ENCODE measurements at places on chromosomes 4 and X.

DNA sequence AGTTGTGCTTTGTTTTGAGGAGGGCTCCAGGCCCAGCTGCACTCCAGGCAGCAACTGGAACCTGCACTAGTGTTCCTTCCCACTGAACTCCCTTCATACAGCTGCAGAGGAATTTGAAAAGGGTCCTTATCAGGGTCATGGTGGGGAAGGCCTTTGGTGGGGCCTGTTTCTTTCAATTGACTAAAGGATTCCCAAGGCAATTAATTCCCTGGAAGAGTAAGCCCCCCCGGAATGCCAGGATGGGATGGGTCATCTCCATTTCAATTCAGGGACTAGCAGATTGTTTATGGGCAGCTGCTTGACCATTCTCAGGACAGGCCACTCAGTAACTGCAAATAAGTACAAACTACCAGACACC lies 45.3 kb downstream of the TSC22D3 start:
- no peak overlapping the region for H3K4me3 ChIP-seq
- no peaks in the 10 kb centered on the region for H3K36me3 ChIP-seq
- H3K4me1 ChIP-seq, result peaks cover 24% of the 10 kb centered on the region
- H3K27me3 ChIP-seq, result no peaks in the 10 kb centered on the region

DNA sequence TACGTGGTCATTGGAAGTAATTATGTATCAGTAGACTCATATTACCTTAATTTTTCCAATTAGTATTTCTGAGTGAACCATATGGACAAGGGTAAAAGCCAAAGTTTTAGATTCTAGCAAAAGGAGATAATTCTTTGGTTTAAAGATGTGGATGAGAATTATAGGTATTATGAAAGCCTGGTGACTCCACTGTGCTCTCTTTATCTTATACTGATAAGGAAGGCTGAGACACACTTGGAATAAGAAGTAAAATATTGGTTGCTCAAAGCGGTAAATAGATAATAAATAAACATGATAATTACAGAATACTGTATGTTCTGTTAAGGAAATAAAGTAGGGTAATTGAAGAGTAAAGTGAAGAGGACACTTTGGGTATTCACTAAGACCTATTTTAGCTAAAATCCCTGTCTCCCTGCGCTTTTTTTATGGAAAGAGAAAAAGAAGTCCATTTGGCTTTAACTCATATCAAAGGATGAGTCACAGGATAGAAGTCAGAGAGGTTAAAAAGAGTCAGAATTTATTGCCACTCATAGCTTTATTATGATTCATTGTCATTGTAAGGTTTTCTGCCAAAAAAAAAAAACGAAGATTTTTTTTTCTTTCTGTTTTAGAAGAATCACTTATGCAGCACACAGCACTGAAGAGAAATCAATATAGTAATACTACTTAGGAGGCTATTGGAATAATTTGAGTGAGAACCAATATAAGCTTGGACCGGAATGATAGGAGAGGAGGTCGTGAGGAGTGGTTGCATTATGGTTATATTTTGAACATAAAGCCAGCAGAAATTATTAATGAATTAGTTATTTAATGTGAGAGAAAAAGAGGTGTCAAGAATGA lies 2463.1 kb downstream of the ARAP2 start:
- no peaks in the 10 kb centered on the region for H3K36me3 ChIP-seq
- DNase-seq, result no peak
- no peak overlapping the region for H3K4me3 ChIP-seq
- no peaks in the 10 kb centered on the region for H3K4me1 ChIP-seq
- no peaks in the 10 kb centered on the region for H3K27me3 ChIP-seq
- H3K27ac ChIP-seq, result no peak overlapping the region

DNA sequence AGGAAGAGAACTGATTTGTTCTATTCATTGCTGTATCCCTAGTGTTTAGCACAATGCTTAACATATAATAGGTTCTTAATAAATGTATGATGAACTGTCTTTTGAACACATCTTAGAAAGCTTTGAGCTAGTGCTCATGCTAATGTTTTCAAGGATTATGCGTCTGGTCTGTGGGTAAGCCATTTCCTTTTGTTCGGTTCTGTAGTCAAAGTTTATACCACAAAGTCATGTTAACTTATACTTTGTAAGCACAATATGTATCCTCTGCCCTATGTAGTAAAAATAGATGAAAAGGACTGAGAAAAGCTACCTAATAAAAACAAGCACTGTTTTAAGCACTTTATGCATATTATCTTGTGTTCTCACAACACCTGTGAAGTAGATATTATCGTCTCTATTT lies 301.9 kb downstream of the GLUD2 start:
- H3K4me3 ChIP-seq, result no peak overlapping the region
- H3K27me3 ChIP-seq, result no peaks in the 10 kb centered on the region
- H3K4me1 ChIP-seq, result no peaks in the 10 kb centered on the region
- H3K36me3 ChIP-seq, result no peaks in the 10 kb centered on the region
- H3K27ac ChIP-seq, result no peak overlapping the region

DNA sequence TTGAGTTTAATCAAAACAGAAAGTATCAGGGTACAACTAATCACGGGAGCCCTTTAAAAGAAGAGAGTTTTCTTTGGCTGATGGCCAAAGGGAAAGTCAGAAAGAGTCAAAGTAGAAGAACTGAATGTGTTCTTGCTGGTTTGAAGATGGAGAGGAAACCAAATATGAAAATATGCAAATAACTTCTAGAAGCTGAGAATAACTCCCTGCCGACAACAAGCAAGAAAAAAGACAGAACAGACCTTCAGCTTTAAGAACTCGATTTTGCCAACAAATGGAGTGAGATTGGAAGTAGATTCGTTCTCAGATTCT lies 903.8 kb downstream of the STIM2 start:
- no peaks in the 10 kb centered on the region for H3K36me3 ChIP-seq
- no peaks in the 10 kb centered on the region for H3K27me3 ChIP-seq
- DNase-seq, result no peak
- no peak overlapping the region for H3K27ac ChIP-seq
- H3K4me3 ChIP-seq, result no peak overlapping the region

GRCh38 chrX:101232316-101232715 lies 12.7 kb downstream of the DRP2 start:
- no peaks in the 10 kb centered on the region for H3K36me3 ChIP-seq
- H3K27ac ChIP-seq, result no peak overlapping the region
- peaks cover 21% of the 10 kb centered on the region for H3K4me1 ChIP-seq
- no peak overlapping the region for H3K4me3 ChIP-seq

GRCh38 chrX:9207142-9207541 lies 173.2 kb upstream of the FAM9B start:
- H3K36me3 ChIP-seq, result no peaks in the 10 kb centered on the region
- H3K4me3 ChIP-seq, result peak overlapping the region; percentile 14
- no peaks in the 10 kb centered on the region for H3K4me1 ChIP-seq

DNA sequence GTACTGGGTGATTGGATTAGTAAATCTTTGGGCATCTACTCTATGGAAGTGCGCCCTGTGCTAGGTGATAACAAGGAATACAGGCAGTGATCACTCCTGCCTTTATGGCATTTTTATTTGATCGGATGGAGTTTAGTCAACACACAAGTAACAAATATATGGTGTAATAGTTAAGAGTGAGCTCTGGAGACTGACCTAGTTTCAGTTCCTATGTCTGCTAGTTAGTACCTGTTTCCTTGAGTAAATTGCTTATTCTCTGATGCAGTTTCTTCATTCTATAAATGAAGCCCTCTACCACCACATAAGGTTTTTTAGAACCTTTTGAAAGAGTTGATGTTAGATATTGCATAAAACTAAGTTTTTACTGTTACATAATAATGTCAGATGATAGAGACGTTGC lies 134.6 kb downstream of the KDM6A start:
- H3K27me3 ChIP-seq, result no peaks in the 10 kb centered on the region
- no peaks in the 10 kb centered on the region for H3K36me3 ChIP-seq
- no peak overlapping the region for H3K27ac ChIP-seq
- H3K4me3 ChIP-seq, result no peak overlapping the region
- no peak for DNase-seq
- H3K4me1 ChIP-seq, result no peaks in the 10 kb centered on the region

All from SJSA1 (cell line).